ENCODE measurements at places on chromosomes 5 and 9. TPM values are rescaled to one million over a fixed set of nuclear protein-coding genes. Genes with fewer than 3 reads are reported as not detected.

DNA sequence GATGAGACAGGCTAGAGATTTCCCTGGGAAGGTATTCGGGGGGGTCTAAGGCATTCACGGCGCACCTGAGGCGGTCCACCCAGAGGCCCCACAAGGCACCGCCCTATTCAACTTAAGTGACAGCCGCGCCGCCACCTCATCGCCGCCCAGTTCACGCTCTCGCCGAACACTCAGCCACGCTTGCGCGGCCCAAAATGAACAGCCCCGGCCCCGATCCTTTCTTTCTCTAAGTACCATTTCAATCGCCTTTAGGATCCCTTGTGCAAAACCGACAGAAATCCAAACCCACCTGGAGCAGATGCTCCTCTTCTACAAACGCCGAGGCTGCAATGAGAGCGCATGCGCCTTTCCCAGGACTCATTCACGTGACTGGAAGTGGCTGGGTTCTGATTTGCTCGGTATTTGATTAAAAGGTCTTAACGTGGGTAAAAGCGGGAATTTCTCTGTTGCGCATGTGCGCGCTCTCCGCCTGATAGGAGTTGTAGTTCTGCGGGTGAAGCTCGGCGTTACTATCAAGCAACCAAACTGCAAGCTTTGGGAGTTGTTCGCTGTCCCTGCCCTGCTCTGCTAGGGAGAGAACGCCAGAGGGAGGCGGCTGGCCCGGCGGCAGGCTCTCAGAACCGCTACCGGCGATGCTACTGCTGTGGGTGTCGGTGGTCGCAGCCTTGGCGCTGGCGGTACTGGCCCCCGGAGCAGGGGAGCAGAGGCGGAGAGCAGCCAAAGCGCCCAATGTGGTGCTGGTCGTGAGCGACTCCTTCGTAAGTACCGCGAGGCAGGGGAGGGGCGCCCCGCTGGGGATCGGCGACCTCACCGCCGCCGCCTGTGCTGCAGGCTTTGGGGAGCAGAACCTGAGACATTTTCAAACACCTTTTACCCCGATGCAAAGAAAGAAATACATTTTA lies at the start of the genes ARSK and SKIC3:
ARSK (plus strand) TSS at position 455 of the 902 bp plus-strand sequence; CDS start at position 633, 178 bp downstream.
SKIC3 (minus strand) TSS at position 331 of the 902 bp plus-strand sequence. CDS start 7,827 bp downstream, outside the sequence.
- peak; percentile 99 for DNase-seq

- DNase-seq: peak; percentile 10
These were observed 187.0 kb upstream of the ADCY2 start for GRCh38 chr5:7208938-7209337.

GRCh38 chr9:75117564-75117963 lies 29.2 kb downstream of the OSTF1 start:
- no peak for DNase-seq

DNA sequence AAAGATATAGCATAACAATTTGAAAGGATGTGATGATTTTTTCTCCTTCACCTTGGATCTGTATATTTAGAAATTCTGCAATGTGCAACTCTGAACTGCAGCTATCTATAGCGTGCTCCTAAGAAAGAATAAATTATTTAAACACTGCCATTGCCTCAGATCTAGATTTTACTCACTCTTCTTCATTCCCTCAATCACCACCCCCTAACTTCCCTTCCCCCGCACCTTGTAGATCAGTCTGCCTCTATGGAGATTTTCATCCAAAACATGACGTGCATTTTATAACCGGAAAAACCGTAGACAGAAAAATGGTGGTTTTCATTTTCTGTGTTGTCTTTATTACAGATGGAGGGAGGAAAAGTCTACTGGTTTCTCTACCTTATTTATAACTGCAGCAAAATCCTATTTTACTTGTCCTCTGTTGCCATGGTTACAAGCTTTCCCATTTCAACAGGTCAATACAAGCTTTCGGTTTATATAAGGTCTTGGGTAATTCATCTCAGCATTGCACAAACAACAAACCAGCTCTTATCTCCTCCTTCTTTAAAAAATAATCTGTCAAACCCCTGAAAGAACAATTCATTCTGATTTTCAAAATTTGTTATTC lies 480.0 kb downstream of the TAF11L14 start:
- no peak for DNase-seq

Gene GDA
- 0.30 TPM for polyA plus RNA-seq

Gene TCF7
- 2.3 TPM for polyA plus RNA-seq

Gene TRPM6
- polyA plus RNA-seq: 0.32 TPM

Gene IRX1
- 0.77 TPM for polyA plus RNA-seq

- no peak for DNase-seq
These were observed 38.5 kb upstream of the DEPDC1B start for GRCh38 chr5:60738461-60738860.

Gene CDO1
- polyA plus RNA-seq: 15.4 TPM

- no peak for DNase-seq
These were observed 78.0 kb upstream of the HRH2 start for GRCh38 chr5:175579742-175580432.

DNA sequence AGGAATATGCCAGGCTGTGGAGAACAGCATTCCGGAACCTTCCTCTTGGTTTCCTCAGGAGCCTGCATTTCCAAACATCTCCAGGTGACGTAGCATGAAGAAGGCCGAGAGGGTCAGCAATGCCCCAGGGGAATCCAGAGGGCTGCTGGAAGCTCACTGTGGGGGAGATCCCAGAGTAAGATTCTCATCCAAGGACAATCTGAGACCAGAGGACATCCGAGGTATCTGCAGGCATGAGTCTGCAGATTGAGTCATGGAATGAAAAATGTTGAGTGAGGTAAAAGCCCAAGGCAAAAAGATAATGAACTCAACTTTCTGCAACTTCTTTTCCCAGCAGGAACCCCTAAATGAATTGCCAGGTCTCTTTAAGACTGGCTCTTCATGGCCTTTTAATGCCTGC lies 73.5 kb downstream of the KIF4B start:
- no peak for DNase-seq

- DNase-seq: no peak
These were observed 206.5 kb downstream of the AUH start for GRCh38 chr9:91155181-91155580.

- no peak for DNase-seq
These were observed 117.6 kb downstream of the EFNA5 start for GRCh38 chr5:107553117-107553555.

Gene MYOZ3
- polyA plus RNA-seq: 12.5 TPM

GRCh38 chr9:109121232-109121796 lies 1.6 kb upstream of the TMEM245 start:
- no peak for DNase-seq

Gene GRM6
- polyA plus RNA-seq: 0.72 TPM

Gene LPAR1
- polyA plus RNA-seq: 30.1 TPM

Gene RABGAP1
- 34.3 TPM for polyA plus RNA-seq

- DNase-seq: no peak
These were observed 195.8 kb upstream of the FBXL7 start for GRCh38 chr5:15304066-15304731.

DNA sequence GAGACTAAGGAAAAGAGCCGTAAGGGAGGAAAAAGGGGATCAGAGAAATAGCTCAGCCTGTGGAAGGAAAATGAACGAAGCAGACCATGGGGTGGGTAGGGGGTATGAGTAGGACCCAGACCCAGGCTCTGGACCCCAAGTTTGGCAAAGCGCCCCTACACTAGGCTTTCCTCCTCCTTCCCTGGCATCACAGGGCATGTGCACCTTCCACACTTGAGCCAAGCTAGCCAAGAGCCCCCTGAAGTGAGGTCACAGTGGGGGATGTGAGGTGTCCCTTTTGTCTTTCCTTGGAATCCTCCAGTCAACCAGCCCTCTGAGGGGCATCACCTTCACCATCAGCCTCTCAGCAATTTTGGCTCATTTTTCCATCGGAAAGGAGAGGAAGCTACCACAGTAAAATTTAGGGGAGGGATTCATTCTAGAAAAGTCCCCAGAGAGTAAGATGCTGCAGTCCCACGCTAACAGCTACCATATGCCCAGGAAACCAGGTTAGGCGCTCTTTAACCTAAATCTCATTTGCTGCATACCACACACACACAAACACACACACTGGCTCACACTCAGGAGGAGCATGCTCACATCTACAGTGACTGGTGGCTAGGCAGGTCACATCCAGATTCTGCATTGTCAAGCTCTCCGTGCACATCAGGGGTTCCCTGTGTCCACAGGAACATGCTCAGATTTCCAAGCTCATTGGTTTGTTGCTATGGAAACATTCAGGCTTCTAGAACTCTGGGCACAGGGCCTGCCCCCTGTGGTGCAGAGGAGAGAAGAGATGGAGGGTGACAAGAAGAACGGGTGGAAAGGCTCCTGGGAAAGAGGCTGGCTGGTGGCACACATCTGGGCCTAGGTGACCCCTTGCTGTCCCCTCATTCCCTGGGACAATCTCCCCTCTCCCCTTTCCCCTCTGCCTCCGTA lies 9.9 kb downstream of the REEP2 start:
- DNase-seq: no peak

Gene RANBP3L
- 0.53 TPM for polyA plus RNA-seq

DNA sequence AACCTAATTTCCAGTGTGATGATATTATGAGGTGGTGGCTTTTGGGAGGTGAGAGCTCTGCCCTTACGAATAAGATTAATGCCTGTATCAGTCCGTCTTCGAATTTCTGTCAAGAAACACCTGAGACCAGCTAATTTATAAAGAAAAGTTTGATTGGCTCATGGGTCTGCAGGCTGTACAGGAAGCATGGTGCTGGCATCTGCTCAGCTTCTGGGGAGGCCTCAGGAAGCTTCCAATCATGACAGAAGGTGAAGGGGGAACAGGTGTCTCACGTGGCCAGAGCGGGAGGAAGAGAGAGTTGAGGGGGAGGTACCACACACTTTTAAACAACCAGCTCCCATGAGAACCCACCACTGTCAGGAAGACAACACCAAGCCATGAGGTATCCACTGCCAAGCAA lies 46.9 kb downstream of the C9orf50 start:
- DNase-seq: no peak

Data from hindlimb muscle (tissue), 1 donor.